HuH-7.5 (cell line): ENCODE measurements at places on chromosomes 3 and 15.

GRCh38 chr15:100112636-100113305, 229.0 kb downstream of the ADAMTS17 start:
- DNase-seq, result no peak

DNA sequence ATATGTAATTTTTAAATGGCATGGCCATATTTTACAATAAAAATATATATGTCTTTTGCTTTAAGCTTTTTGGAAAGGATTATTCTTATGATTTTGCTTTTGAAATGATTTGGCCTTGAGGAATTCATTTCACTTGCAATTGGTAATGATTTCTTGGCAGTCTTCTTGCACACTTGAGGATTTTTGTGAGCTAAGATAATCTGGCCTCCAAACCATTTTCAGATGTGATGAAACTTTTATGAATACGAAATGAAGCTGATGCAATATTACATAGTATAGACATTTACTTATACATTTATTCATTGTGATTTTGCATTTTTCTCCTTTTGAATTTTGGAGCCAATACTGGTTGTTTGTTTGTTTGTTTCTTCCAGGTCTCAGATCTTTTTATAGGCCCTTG, 6.4 kb upstream of the SH2D7 start:
- DNase-seq, result no peak

DNA sequence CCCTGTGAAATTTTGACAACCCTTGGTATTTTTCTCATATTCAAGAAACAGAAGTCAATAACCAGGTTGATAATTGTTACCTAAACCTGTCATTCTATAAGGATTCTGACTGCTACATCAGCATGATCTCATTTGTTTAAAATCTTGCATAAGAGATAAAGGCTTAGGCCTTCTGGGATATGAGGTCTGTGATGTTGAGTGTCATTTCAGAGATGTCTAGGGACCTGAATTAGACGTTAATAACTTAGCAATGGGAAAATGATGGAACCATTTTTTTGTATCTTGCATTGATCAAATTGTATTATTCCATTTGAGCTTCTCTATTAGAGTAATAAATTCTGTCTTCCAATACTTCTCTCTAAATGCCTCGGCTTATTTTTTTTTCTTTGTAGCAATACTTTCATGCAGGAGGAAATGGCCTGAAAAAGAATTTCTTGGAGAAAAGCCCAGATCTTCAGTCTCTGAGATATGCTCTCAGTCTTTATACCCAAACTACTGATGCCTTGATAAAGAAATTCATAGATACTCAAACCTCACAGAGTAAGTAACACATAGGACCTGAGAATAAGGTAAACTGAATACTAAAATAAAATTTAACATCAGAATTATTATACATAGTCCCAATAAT, 589.3 kb downstream of the UNC13C start:
- DNase-seq, result no peak

DNA sequence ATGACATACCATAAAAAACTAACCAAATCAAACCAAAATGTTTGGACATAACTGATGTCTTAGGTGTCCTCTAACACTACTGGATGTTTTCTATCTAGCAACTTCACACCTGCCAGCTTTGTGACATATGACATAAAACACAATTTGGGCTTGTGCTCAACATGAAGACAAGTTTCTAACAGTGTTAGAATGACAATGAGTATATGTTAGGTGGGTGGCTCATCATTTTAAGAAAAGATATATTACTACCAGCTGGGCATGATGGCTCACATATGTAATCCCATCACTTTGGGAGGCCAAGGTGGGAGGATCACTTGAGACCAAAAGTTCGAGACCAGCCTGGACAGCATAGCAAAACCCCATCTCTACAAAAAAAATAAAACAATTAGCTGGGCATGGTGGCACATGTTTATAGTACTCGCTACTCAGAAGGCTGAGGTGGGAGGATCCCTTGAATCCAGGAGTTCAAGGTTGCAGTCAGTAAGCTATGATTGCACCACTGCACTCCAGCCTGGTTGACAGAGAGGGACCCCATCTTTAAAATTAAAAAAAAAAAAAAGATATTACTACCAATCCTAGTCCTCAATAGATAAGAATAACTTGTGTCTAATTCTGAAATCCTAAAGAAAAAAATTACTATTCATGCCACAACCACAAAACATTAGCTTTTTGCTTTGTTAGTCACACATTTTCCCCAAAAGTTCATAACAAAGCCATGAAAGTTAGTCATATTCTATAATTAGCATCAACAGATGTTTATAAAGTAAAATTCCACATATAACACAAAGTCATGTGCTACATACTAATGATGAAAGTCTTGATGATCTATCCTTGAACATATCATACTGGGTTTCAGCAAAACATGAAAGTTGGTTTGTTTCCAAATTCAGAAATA, 59.9 kb downstream of the LRRFIP2 start:
- DNase-seq, result no peak

- DNase-seq, result no peak
Observed at GRCh38 chr15:60695713-60696522, 217.0 kb upstream of the ICE2 start.

GRCh38 chr3:126491221-126492013, 15.7 kb upstream of the ZXDC start:
- DNase-seq, result no peak

DNA sequence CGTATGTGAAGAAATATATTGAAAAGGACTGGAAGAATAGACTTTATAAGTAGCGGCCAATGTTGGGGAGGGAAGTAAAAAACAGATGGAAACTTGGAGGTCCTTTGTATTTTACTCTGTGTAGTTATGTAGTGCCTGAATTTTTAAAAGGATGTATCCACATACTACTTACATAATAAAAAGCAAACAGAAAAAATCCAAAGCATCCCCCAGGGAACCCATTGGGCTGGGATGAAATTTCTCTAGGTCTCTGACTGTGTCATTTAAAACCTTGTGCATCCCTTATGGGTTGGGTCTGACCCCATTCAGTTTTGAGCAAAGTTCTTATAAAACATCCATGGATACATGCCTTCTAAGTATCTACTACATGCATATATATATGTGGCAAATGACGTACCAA, 141.1 kb downstream of the NR1D2 start:
- DNase-seq, result no peak

DNA sequence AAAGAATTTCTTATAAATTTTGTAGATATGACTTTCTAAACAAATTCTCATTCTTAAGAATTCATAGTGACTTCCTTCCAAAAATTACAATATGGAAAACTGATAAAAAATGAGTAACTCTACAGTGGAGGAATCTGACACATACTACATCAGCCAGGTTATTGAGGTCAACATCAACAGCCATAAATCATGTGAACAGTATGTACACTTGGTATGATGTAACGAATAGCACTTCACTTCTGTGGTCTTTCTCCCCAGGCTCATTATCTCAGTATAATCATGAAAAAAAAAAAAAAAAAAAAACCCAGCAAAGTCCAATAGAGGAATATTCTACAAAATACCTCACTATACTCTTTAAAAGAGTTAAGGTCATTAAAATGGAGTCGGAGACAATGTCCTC, 111.2 kb upstream of the SUCLG2 start:
- DNase-seq, result no peak

DNA sequence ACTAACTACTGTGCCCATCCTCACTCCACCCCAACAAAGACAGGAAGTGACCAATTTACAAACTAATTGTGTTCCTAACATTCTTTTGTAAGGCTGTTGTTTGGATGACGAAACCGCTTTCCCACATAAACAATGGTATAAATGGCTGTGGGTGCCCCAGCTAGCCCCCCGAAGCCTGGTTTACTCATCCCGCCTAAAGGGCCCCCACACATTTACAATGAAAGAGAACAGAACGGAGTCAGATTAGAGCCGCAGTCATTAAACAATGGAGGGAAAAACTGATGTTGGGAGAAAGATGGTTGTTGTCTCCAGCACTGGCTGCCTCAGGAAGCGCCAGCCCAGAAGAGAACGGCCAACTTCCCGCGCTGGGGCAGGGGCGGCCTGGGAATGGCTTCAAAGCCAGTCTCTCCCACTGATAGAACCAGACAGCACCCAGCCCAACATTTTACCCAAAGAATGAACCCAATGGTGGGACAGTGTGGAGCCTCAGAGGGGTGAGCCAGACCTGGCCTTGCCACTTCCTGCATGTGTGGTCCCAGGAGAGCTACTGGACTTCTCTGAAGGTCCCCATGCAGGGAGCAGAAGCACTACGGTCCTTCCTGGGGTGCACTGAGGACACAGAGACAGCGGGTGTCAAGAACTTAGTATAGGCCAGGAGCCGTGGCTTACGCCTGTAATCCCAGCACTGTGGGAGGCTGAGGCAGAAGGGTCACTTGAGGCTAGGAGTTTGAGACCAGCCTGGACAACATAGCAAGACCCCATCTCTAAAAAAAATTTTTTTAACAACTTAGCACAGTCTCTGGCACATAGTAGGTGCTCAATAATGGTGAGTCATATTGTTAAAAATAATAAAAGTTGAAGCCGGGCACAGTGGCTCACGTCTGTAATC, 75.8 kb upstream of the GATA2 start:
- no peak for DNase-seq

GRCh38 chr3:66948838-66949237, 49.3 kb upstream of the KBTBD8 start:
- no peak for DNase-seq

- no peak for DNase-seq
Observed at GRCh38 chr3:134291319-134292254, 40.9 kb upstream of the RYK start.

- DNase-seq, result no peak
Observed at GRCh38 chr15:96347181-96348111, 16.9 kb downstream of the NR2F2 start.

GRCh38 chr15:66481107-66481856, 16.3 kb downstream of the SNAPC5 start:
- DNase-seq, result no peak

GRCh38 chr15:39756806-39757522, 25.7 kb downstream of the FSIP1 start:
- DNase-seq, result no peak

DNA sequence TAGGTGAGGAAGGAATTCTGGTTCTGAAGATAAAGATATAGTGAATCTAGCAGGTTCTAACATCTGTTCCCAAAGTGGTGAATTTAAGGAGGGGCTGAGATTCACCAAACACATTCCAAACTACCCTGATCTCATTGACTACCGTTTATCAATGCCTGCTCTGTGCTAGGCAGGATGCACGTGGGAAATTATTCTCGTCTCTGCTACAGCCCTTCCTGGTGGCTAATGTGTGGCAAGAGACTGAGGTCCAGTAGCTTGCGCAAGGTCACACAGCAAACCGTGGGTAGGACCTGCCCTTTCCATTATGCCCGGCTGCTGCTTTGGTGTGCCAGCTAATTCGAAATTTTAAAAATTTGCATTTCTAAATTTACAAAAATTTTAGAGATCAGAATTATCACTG, 209.5 kb upstream of the TRIM42 start:
- DNase-seq, result no peak

GRCh38 chr15:56053046-56053400, 59.6 kb upstream of the NEDD4 start:
- DNase-seq, result no peak

DNA sequence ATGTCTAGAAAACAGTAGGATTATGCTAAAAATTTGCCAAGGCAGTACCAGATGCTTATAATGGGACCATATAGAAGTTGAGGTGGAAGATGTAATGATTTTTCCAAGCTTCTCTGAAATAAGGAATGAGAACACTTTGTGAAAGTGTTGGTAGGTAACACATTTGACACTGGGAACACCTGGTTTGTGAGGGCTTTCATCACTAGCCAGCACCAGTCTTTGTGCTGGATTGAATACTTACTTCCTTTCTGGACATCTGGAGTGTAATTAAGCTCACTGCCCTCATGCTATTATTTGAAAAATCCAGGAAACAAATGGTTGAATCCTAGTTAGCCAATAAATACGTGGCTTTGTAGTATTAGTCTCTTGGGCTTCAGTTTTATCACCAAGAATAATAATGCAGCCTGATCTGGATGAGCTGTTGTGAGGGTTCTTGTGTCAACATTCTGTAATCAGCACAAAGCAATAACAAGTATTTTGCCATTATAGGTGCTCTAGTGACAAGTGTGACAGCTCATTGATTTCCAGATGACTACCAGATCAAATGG, 12.9 kb downstream of the CCDC80 start:
- no peak for DNase-seq

DNA sequence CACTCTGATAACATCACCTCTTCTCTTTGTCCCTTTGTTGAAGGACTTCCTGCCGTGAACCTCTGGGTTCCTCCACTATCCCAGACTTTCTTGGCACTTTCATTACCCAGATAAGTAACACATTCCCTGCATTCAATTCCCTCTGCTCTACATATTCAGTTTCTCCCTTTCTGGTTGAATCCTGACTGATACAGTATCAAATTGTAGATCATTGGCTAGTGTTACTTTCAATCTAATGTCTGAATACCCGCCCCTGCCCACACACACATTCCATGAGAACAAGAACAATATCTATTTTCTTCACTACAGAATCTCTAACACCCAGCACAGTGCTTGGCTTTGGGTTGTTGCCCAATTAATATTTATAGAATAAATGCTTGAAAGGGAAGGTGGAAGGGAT, 163.5 kb downstream of the ABHD5 start:
- DNase-seq, result no peak

DNA sequence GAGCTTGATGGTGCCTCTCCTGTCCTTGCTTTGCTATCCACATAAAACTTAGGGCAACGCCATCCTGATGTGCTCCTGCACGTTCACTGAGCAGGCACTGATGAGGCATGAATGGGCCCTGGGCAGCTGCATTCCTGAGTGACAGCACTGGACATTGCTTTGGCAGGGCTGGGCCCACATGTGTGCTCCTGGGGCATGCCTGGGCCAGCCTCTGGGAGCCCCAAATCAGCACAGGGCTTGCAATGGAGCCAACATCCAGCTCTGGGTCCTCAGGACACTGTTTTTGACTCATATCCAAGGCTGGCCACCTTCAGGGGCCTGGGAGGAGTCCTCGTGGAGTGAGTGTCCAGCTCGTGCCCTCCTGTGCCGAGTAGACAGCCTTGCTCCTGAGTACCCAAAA, 5.9 kb upstream of the TKT start:
- no peak for DNase-seq

DNA sequence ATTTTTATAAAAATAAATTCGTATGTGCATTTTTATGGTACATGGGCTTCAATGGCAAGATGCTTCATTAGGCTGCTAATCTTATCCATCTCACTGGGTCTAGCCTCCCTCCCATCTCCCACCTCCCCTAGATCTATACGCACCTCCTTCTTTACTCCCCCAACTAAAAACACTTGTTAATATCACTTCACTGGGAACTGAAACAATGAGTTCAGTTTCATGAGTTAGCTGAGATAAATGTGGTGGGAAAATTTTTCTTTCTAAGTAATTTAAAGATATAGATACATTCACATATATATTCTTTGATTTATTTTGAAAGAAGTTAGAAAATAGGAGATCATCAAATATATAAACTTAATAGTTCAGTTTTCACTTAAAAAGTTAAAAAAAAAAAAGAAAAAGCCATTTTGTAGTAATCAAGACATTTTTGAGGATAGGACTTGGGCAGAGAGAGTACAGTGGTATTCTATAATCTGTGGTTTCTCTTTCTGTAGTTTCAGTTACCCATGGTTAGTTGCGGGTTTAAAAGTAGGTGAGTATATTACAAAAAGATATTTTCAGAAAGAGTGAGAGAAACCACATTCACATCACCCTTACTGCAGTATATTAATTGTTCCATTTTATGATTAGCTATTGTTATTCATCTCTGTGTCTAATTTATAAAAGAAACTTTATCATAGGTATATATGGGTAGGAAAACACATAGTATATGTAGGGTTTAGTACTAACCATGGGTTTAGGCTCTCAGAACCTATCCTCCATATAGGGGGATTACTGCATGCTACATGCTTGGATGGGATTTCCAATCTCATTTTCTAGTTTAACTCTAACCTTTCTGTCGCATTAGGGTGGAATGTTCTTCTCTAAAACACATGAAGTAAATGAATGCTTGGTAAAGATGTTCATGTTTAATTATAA, 316.0 kb upstream of the CBLB start:
- no peak for DNase-seq
